Myocyte (in vitro differentiated cells): ENCODE measurements at places on chromosomes 6 and 20.

- DNase-seq, result peak; percentile 97
These were observed 70.2 kb downstream of the HFE start for GRCh38 chr6:26157251-26158075.

- DNase-seq, result no peak
These were observed 66.9 kb downstream of the TOX2 start for GRCh38 chr20:43981540-43981939.

DNA sequence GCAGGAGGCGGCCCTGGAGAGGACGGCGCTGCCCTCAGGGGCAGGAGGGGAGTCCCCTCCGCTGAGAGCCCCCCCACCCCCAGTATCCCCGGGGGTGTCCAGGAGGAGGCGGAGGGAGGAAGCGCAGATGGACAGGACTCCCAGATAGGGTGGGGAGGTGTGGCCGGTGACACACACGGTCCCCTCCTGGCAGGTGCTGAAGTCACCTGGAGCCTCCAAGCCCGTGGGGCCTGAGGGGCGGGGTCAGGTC, 1.4 kb downstream of the STMN3 start:
- no peak for DNase-seq

DNA sequence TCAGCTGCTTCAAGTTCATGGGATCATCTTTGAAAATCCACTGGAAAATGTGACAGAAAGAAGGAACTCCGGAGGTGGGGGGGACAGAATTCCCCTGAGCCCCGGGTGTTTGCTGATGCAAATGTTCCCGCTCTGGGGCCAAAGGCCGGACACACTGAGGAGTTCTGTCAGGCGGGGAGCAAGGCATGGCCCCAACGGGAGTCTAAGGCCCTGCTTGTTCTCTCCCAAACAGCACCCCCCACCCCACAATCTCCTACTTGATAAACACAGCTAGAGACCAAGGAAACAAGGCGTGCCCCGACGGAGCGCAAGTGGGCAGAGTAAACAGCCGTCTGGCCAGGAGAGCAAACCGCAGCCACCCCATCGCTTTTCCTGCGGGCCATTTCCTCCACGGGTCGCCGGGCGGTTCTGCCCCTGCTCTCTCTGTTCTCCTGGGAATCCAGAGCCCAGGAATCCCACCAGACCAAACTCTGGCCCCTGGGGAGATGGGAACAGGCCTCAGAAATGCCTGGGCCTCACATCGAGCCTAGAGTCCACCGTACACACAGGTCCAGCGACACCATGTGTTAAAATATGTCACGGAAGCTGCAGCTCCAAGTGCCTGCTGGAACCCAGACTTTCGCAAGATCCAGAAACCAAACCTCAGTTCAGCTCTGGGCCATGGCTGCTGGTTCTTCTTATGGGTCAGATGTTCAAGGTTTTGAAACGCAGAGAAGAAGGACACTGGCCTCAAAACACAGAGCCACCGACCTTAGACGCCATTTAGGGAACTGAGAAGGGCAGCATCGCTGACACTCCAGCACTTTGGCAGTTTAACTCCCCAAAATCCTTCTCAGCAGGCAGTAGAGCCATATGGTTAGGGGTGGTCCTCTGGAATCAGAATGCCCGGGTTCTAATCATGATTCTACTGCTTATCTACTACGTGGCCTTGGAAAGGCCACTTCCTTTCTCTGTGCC, 104.2 kb downstream of the PREX1 start:
- no peak for DNase-seq

GRCh38 chr20:63223121-63223825, 7.3 kb upstream of the YTHDF1 start:
- peak; percentile 64 for DNase-seq

DNA sequence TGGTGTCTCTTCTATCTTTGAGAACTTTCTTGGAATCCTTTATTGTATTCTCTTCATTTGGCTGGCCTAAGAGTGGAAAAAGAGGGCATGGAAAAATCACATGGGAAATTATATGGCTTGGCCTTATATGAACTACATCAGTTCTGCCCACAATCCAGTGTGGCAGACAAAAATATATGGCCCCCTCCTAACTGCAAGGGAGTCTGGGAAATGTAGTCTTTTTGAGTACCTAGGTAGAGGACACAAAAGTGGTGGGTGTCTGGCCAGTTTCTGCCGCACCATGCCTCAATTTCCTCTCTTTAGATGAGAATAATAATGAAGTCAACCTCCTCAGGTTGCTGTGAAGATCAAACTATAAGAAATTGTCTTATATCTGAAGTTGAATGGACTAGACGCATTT, 109.3 kb downstream of the SCP2D1 start:
- DNase-seq, result no peak

DNA sequence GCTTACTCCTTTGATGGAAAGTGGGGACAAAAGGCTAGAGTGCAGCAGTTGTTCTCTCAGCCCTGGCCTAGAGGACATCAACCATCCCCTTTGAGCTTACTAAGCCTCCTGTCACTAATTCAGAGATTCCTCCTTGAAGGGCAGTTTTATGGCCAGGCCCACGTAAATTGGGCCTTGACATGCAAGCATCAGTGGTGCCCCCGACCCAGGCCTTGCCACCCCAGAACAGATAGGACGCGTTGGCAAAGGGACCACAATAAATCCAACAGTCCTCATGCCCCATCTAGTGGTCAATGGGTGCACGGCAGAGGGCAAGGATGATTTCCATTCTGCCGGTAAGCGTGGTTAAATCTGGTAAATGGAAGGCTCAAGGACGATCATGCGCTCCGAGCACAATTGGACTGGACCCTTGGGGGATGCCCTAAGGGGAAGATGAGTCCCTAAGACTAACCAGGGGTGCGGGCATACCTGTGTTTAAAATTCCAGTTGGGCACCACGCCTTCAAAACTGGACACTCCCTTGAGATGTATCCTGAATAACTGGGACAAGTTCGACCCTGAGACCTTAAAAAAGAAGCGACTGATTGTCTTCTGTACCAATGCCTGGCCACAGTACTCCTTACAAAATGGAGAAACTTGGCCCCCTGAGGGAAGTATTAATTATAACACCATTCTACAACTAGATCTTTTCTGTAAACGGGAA, 32.6 kb downstream of the CEP85L start:
- peak; percentile 55 for DNase-seq

DNA sequence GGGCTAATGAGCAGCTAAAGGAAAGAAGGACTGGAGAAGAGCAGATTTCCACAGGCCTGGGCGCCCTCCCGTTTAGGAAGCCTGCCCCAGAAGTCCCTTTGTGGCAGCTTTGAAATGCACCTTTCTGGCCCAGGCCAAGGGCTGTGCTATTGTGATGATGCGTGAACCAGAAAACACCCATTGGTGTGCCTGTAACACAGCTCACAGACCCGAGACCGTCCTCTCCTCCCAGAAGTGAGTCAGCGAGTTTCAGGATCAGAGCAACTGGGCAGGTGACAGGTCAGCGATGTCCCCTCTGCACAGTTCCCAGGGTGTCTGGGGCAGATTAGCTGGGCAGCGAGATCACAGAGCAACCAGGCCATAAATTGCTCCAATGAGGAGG, 71.9 kb upstream of the SULF2 start:
- no peak for DNase-seq

- DNase-seq, result peak; percentile 66
These were observed 10.2 kb downstream of the UBE3D start for GRCh38 chr6:83055366-83055964.

GRCh38 chr20:7171911-7172310, 404.4 kb downstream of the BMP2 start:
- peak; percentile 50 for DNase-seq
